HFFc6 (cell line): ENCODE measurements at places on chromosomes 2 and 18. TPM values are rescaled to one million over a fixed set of nuclear protein-coding genes. Genes with fewer than 3 reads are reported as not detected.

The EHD3 gene
- total RNA-seq, result 49.6 to 64.3 TPM (median 58.2 TPM) in 3 replicates

The FBLN7 gene
- 1.7 and 7.2 TPM in 2 replicates for total RNA-seq

The ACMSD gene
- total RNA-seq, result not detected in 3 replicates

The GCG gene
- not detected in 3 replicates for total RNA-seq

The CYTIP gene
- total RNA-seq, result not detected in 3 replicates

The TUBA3E gene
- not detected in 3 replicates for total RNA-seq

The ZBTB7C gene
- not detected in 2 replicates for total RNA-seq

The SRSF7 gene
- 116 to 155 TPM (median 149 TPM) in 3 replicates for total RNA-seq

The CCDC68 gene
- 0.24 to 0.57 TPM (median 0.40 TPM) in 3 replicates for total RNA-seq

The COL4A4 gene
- 0.02 to 0.03 TPM in 2 of 3 replicates, not detected in the other for total RNA-seq

DNA sequence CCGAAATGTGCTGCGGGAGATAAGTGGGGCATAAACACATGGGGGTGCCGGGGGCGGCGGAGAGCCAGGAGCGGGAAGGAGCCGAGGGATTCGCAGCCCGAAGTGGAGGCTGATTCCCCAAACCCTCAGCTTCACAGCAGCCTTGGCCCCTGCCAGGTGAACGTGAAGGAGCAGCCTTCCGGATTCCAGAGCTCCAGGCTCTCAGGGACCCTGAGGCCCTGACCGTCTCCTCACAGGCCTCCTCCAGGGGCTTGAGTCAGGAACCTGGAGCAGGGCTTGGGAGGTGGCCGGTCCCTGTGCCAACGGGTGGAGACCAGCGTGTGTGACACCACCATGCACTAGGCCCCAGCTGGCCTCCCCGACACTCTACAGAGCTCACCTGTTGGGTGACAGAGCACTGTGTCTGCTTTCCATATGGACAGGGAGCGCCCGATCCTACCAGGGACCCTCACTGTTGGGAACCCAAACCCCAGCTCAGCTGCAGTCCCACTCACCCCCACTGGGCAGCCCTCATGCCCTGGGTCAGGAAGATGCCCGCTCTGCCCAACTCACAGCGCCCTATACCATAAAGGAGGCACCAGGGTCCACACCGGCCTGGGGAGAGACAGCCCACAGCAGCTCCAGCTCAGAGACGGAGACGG lies 117.6 kb upstream of the OTOS start:
- no peak for DNase-seq

GRCh38 chr2:64837925-64838641 lies 151.1 kb upstream of the SLC1A4 start:
- no peak for DNase-seq

DNA sequence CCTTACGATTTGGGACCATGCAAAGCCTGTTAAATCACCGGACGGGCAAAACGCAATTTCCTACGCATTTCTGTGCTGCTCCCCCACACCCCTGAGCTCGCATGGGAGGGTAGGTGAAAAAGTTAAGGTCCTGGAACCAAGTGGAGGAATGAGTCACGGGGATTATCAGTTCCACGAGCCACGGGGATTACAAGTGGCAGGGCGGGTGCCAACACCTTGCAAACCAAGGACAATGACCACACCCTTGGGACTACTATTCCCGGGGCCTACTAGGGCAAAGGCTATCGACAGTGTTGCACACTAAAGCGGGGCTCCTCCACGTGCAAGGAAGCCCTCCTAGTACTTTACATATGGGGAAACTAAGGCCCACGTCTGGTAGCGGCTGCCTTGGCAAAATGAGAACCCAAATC lies 447 bp downstream of the RETSAT start:
- peak; percentile 36 for DNase-seq

DNA sequence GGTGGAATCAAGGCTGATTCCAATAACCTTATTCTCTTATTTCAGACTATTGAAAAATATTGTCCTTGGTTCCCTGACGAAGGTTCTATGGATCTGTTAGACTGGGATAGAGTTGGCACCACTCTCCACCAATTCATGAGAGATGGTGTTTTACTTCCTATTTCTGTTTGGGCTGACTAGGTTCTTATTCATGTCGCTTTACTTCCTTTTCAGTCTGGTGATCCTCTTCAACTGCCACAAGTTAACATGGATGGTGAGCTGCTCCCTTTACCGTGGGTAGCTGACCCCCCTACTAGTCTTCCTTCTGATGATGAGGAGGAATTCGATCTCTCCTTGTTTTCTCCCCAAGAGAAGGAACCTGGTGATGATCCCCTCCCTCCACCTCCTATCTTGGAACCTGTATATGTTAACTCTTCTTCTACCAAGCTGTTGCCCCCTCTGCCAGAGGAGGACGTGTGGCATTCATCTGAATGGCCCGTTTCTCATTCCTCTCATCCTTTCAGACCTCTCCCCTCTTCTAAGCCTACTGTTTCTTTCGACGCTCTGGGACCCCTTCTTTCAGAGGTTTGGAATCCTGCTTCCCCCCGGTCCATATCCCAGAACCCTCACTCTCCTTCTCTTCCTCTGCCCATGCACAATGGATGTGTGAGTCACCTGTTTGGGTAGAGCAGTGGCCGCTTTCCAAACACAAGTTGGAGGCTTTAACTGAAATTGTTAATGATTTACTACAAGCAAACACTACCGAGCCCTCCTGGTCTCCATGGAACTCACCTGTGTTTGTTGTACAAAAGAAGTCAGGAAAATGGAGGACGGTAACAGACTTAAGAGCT lies 13.5 kb upstream of the CNOT11 start:
- no peak for DNase-seq

DNA sequence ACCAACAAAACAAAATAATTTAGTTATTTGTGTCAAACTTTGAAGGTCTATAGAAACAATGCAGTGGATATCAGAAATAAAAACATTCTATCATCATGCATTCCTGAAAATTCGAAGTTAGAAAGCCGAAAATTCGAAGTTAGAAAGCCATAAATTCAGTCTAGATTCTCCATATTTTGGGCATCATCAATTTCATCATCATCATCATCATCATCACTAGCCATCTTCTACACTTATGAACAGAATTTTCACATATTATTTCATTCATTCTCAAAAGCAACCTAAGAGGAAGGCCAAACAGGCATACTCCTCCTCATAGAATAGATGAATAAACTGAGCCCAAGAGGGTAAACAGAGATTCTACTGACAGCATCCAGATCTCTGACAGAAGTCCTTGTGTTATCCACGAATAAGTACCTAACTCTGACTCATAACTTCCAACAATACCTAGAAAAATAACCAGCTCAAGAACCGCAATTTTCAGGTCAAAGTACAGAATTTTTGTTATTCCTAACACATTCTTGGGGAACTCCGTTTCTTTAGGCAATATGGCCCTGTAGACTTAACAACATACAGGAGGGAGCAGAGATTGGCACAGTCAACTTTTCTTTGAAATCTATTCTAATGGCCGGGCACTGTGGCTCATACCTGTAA lies 84.7 kb downstream of the TCF4 start:
- no peak for DNase-seq

- no peak for DNase-seq
Observed at GRCh38 chr2:233463586-233463985, 103.0 kb downstream of the USP40 start.

DNA sequence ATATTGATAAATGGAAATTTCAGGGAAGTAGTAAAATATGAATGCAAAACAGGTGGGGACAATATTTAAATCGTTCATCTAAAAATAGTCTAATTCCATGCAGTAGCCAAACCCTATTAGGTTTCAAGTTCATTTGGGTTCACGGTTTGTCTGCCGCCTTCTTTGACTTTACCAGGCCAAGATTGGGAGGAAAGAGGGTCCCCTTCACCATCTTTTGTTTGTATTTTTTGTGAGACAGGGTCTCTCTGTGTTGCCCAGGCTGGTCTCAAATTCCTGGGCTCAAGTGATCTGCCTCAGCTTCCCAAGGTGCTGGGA lies 98.5 kb upstream of the ATL2 start:
- DNase-seq, result no peak

- DNase-seq, result no peak
Observed at GRCh38 chr2:3268705-3269029, 109.0 kb downstream of the EIPR1 start.

DNA sequence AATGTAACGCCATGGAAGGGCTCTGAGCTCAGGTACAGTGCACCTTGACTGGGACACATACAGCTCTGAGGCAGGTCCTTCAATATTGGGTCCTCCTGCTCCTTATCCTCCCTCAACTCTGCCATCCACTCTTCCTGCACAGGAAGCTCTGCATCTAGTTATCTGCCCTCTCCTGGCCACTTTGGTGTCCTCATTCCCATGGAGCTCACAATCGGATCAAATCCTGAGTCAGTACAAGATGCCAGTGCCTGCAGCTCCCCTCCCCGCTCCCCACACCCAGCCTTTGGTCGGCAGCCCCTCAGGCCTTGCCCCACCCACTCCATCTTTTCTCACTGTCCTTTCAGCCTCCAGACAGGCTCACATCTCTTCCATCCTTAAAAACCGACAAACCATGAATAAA lies 58.0 kb downstream of the LRRFIP1 start:
- DNase-seq, result peak; percentile 37

GRCh38 chr2:72738096-72738495 lies 87.7 kb downstream of the EXOC6B start:
- DNase-seq, result no peak

DNA sequence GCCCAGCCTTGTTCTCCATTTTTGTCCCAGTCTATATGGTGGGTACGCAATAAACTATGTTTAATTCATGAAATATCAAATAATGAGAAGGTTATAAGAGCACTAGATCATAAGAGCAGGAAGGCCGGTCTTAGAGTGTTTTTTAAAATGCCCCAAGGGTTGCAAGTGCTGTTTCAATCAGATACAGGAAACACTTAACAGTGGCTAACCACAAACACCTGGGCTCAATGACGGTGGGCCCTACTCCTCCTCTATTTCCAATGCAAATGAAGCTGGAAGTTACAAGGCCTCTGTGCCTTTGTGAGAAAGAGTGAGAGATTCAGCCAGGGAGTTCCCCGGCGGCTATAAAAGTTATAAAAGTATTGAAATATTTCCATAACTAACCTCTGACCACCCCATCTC lies 18.9 kb upstream of the WDR33 start:
- no peak for DNase-seq

- no peak for DNase-seq
Observed at GRCh38 chr2:19355416-19355821, 3.0 kb downstream of the OSR1 start.

- DNase-seq, result no peak
Observed at GRCh38 chr18:44915661-44916060, 235.0 kb downstream of the SETBP1 start.

DNA sequence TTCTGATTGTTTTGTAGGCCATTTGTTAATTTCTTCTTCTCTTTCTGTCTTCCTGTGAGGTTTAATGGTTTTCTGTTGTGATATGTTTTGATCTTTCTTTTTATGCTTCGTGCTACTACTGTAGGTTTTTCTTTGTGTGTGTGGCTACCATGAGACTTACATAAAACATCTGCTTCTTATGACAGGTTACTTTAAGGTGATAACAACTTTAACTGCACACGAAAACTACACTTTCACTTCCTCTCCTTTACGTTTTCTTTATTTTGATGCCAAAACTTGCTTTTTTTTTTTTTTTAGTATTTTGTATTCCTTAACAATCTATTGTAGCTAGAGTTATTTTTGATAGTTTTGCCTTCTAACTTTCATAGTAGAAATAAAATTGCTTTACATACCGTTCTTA lies 691.3 kb downstream of the TSN start:
- DNase-seq, result no peak

DNA sequence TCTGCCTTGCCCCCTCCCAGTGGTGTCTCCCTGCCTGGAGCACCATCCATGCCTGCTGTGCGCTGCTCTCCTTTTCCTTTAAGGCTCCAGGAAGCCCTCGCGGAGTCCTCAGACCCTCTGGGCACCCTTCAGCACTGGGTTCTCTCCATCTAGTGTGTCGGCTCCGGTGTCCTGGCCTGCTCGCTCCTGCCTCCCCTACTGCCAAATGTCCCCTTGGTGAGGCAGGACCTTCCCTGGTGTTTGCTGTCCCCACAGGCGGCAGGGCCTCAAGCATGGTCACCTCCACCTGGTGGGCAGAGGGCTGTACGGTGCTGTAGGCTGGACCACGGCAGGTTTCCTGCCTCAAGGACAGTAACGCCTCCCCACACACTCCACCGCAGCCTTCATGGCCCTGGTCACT lies 90.2 kb downstream of the DGKD start:
- DNase-seq, result no peak

DNA sequence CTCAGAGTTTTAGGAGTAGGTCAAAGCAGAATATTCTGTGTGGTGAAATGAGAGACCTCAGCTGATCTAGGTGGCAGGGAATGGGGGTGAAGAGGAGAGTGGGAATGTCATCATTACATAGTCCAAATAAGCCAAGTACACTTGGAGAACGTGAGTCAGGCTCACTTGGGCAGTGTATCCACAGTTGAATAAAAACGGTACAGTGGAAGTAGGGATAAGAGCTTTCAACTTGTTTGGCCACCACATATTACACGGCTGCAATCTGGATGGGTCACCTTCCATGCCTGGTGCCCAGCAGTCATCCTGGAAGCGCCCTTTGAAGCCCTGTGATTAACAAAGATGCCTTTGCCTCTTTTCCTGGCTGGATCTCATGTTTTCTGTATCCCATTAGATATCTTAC lies 28.6 kb downstream of the MIB1 start:
- DNase-seq, result no peak

GRCh38 chr2:97798416-97798815 lies 85.0 kb downstream of the ZAP70 start:
- DNase-seq, result no peak

DNA sequence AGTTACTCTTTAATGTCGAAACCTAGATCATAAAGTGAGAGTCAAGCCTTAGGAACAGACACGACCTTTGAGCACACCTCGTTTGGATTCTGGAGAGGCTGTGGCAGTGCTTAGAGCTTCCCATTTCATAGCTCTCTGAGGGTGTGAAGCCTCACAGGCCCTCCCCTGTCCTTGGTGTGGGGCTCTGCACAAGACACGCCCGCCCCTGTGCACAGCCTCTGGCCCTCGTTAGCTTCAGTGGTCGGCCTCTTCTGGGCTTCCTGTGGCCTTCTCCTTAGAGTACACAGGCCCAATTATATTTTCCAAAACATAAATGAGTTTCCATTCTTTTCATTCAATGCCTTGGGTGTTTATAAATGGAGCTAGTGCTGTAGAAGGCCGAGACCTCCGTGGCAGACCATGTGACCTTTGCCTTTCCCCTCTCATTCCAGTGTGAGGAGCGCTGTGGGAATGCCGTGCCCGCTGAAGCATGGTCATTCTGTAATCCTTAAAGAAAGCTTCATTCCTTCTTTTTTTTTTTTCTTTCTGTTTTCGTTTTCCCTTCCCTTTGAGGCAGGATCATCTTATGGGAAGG lies 208.6 kb downstream of the DCDC2C start:
- no peak for DNase-seq

DNA sequence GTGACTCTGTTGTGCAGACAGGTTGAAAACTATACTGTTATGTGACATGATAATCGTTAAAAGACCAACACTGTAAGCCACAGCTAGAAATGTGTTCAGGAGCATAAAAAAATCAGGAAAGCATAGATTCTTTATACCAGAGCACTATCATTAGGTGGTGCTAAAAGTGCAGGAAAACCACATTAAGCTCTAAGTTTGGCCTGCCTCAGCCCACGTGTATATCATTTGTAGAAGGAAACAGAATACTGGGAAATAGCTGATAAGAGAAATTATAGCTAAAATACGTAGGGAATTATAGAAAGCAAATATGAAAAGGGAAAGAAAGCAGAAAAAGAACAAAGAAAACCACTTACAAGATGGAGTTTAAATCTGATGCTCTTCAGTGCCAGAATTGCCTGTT lies 26.5 kb upstream of the C2orf74 start:
- DNase-seq, result peak; percentile 42
